Gastroesophageal sphincter (tissue), 4 donors: ENCODE measurements at places on chromosomes 12 and 14.

GRCh38 chr12:4152145-4152795 lies 121.3 kb upstream of the CCND2 start:
- H3K4me1 ChIP-seq = no peaks in the 10 kb centered on the region
- ATAC-seq = no peak
- H3K36me3 ChIP-seq = no peaks in the 10 kb centered on the region

DNA sequence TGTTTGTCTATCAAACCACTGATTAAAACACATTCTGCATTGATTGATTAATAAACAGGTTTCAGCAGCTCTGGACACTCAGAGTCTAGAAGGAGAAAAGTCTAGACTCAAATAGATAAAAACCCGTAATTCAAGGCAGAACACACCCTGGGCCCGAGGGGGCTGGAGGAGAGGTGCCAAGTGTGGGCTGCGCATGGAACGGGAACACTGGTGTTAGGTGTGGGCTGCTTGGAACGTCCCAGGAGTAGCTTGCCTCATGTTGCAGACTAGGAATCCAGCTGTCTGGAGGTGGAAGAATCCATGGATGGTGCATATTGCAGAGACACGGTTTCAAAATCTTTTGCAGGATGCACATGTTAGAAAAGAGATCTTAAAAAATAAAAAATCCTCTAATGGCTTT lies 223.0 kb downstream of the APAF1 start:
- ATAC-seq = no peak
- H3K4me3 ChIP-seq = no peak overlapping the region
- no peak overlapping the region for H3K27ac ChIP-seq
- H3K36me3 ChIP-seq = no peaks in the 10 kb centered on the region

DNA sequence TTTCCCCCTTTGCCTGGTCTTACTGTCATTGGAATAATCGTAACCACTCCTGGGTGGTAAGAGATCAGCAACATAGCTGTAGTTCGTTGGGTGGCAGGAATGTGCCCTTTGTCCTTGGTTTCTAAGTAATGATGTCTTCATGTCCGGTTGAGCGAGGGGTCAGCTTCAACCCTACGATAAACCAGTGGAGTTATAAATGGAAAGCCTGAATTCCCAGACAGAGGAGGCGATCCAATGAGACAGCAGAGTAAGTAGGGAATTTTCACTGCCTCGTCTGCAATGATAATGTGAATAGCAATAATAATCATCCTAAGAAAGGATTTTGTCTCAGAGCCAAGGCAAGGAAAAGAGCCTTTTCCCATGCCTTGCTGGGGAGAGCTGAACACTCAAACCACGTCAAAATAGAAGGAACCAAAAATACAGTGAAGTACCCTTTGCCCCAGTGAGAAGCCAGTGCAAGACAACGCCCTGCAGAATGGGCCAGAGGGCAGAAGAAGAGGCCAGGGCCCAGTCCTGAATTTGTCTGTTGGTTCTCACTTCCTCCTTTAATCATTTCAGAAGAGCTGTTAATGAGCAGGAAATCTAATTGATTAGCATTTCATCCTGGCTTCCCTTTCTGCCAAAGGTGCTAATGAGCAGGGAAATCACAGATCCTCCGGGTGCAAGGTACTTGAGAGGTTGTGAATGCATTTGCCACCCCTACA lies 330.7 kb downstream of the CACNA1C start:
- no peak overlapping the region for H3K4me3 ChIP-seq
- peaks cover 6% of the 10 kb centered on the region for H3K4me1 ChIP-seq
- no peak for ATAC-seq
- H3K27me3 ChIP-seq = no peaks in the 10 kb centered on the region
- no peaks in the 10 kb centered on the region for H3K36me3 ChIP-seq

DNA sequence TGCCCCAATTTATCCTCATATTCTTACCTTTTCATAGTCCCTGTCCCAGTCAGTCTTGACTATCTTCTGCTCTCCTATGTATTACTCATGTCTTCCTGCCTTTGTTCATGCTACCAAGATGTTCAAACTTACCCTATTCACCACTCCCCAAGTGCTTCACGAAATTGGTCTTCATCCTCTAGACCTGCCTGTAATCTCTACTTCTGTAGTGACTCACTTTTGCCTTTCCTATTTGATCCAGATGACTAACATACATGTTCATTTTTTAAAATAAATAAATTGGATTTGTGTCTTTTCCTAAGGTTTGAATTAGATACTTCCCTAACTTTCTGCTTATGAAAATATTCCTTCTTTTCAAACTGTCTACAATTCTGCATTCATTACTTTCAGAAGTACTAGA lies 107.7 kb upstream of the PPM1H start:
- no peak for ATAC-seq
- no peak overlapping the region for H3K4me3 ChIP-seq
- no peaks in the 10 kb centered on the region for H3K4me1 ChIP-seq
- H3K36me3 ChIP-seq = no peaks in the 10 kb centered on the region
- H3K27me3 ChIP-seq = no peaks in the 10 kb centered on the region
- H3K27ac ChIP-seq = no peak overlapping the region

DNA sequence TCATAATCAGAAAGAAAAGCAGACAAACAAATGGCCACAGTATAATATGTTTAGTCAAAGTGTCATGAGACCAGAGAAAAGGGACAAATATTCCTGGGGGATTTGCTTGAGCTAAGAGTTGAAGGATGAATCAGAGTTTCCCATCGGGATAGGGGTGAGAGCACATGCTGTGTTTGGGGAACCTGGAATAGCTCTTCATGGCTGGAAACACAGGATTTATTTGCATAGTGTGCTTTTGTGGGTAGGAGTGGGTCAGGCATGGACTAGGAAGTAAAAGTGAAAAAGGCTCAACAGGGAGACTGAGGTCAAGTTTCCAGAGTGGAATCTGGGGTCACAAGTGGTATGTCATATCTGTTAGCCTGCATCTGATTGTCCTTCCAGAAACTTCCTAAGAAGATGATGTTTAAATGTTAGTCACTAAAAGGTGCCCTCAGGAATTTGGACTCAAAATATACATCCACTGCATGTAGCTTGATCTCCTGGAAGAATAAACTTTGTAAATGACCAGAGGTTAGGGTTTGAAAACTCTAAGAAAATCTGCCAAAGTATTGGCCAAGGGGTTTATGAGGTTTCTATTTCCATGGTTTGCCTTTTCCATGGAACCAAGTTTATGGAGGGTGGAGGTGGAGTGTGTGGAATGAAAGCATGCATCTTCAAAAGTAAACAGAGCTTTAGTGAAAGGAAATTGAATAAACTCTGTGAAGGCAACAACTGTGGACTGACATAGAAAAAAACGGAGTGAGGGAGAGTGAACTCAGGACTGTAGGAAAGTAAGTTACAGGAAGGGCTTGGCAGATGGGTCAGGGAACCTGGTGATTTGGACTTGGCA lies 344.6 kb downstream of the C12orf75 start:
- no peaks in the 10 kb centered on the region for H3K27me3 ChIP-seq
- peaks cover 54% of the 10 kb centered on the region for H3K4me1 ChIP-seq
- no peaks in the 10 kb centered on the region for H3K36me3 ChIP-seq
- H3K27ac ChIP-seq = peak overlapping the region; percentile 35

DNA sequence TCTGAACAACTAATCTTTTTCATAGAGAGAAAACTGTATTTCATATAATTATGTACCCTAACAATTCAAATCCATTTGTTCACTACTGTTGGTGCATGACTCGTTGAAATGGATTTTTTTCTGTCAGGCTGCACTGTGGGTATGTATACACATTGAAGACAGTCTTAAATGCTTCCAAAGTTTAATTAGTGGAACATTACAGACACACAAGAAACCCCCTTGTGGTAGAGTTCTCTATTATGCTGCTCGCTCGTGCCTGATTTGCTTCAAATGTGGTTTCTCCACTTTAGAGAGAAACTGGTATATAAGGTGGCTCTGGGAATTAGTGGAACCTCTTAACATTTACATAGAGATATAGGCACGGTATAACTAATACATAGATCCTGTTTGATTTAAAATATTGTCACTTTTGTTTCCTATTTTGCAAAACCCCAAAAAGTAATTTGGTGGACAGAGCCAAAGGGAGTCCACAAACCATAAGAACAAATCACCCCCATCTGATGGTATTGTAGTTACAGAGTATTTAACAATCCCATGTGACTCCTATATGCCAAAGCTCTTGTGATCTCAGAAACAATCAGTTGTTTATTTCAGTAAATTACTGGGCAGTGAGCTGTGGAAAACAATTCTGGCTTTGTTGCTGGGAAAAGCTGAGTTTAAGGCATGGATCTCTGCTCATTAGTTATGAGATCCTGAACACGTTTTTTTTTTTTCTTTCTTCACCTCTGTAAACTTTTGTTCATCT lies 159.5 kb downstream of the BRMS1L start:
- no peaks in the 10 kb centered on the region for H3K4me1 ChIP-seq
- ATAC-seq = no peak
- no peaks in the 10 kb centered on the region for H3K36me3 ChIP-seq
- H3K27ac ChIP-seq = no peak overlapping the region
- H3K27me3 ChIP-seq = no peaks in the 10 kb centered on the region

- ATAC-seq = no peak
- H3K4me1 ChIP-seq = no peaks in the 10 kb centered on the region
- no peaks in the 10 kb centered on the region for H3K36me3 ChIP-seq
- H3K4me3 ChIP-seq = no peak overlapping the region
Observed at GRCh38 chr12:14278294-14278953, 87.1 kb upstream of the ATF7IP start.

DNA sequence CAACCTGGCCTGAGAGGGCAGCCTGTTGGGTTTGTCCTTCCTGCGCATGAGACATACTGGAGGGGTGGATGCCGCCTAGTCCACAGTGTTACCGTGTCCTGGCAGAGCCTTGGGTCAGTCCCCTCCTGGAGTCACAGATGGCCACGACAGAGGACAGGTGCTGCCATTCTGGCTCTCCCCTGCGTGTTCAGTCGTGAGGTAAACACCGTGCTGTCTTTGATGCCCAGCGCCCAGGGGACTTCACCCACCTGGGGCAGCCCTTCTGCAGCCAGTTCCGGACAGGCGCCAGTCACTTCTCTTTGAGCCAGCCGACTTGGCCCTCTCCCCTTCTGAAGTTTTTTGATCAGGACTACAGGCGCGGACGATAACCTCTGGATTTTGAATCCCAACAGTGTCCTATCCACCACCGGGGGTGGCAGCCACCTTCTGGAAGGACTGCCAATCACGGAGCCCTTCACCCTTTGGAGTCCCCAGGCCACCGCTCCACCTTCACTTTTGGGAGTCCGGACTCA lies 933.0 kb downstream of the DIO2 start:
- peak overlapping the region; percentile 60 for H3K4me3 ChIP-seq
- H3K27me3 ChIP-seq = no peaks in the 10 kb centered on the region
- peaks cover 9% of the 10 kb centered on the region for H3K4me1 ChIP-seq
- peak overlapping the region; percentile 76 for H3K27ac ChIP-seq
- no peak for ATAC-seq

DNA sequence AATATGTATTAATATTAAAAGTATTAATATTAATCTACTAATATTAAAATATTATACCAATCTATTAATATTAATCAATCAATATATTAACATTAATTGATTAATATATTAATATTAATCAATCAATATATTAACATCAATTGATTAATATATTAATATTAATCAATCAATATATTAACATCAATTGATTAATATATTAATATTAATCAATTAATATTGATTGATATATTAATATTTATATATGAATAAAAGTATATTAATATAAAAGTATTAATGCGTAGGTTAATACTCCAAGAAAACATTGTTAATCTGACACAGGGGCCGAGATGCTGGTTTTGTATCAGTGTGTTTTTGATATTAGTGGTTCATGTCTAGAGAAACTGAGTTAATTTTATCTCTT lies 1430.1 kb upstream of the SEL1L start:
- H3K36me3 ChIP-seq = no peaks in the 10 kb centered on the region
- no peak overlapping the region for H3K27ac ChIP-seq
- no peaks in the 10 kb centered on the region for H3K4me1 ChIP-seq
- no peak for ATAC-seq
- H3K27me3 ChIP-seq = no peaks in the 10 kb centered on the region

DNA sequence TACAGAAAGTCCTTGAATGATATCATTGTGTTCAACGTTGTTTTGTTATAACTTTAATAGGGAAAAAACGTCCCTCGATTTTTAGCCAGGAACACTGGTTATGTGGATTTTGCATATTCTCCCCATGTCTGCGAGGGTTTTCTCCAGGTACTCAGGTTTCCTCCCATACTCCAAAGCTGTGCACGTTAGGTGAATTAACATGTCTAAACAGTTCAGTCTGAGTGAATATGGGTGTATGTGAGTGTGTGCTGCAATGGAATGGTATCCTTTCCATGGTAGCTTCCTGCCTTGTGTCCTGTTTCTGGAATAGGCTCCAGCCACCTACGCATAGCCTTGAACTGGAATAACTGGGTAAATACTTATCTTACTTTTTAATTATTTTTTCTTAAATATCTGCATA lies 810.8 kb upstream of the ATXN7L3B start:
- H3K4me1 ChIP-seq = no peaks in the 10 kb centered on the region
- ATAC-seq = no peak
- no peak overlapping the region for H3K4me3 ChIP-seq

GRCh38 chr14:32428875-32429274 lies 99.8 kb downstream of the AKAP6 start:
- no peak for ATAC-seq
- no peaks in the 10 kb centered on the region for H3K36me3 ChIP-seq
- peak overlapping the region; percentile 12 for H3K4me3 ChIP-seq
- H3K4me1 ChIP-seq = peaks cover 62% of the 10 kb centered on the region
- no peaks in the 10 kb centered on the region for H3K27me3 ChIP-seq

- no peak for ATAC-seq
- no peak overlapping the region for H3K4me3 ChIP-seq
- H3K27me3 ChIP-seq = no peaks in the 10 kb centered on the region
- no peak overlapping the region for H3K27ac ChIP-seq
- H3K4me1 ChIP-seq = no peaks in the 10 kb centered on the region
Observed at GRCh38 chr14:99189201-99189801, 82.7 kb downstream of the BCL11B start.

- H3K4me3 ChIP-seq = no peak overlapping the region
- no peaks in the 10 kb centered on the region for H3K36me3 ChIP-seq
- H3K4me1 ChIP-seq = no peaks in the 10 kb centered on the region
- ATAC-seq = no peak
- no peak overlapping the region for H3K27ac ChIP-seq
Observed at GRCh38 chr12:51832354-51833107, 16.0 kb downstream of the FIGNL2 start.

GRCh38 chr12:89474615-89475014 lies 50.0 kb downstream of the GALNT4 start:
- no peaks in the 10 kb centered on the region for H3K27me3 ChIP-seq
- no peak overlapping the region for H3K4me3 ChIP-seq
- H3K4me1 ChIP-seq = no peaks in the 10 kb centered on the region
- H3K27ac ChIP-seq = no peak overlapping the region
- no peak for ATAC-seq
- no peaks in the 10 kb centered on the region for H3K36me3 ChIP-seq

GRCh38 chr12:45637706-45638105 lies 91.8 kb upstream of the ARID2 start:
- H3K27ac ChIP-seq = no peak overlapping the region
- H3K4me1 ChIP-seq = no peaks in the 10 kb centered on the region
- H3K4me3 ChIP-seq = no peak overlapping the region

GRCh38 chr12:24754690-24755638 lies 193.9 kb downstream of the BCAT1 start:
- no peaks in the 10 kb centered on the region for H3K27me3 ChIP-seq
- H3K4me1 ChIP-seq = no peaks in the 10 kb centered on the region
- no peak overlapping the region for H3K27ac ChIP-seq
- no peaks in the 10 kb centered on the region for H3K36me3 ChIP-seq
